ENCODE measurements at places on chromosomes 3 and 15.

- DNase-seq, result peak; percentile 2
Observed at GRCh38 chr3:73234354-73235014, 173.0 kb downstream of the EBLN2 start.

- DNase-seq, result no peak
Observed at GRCh38 chr3:8637348-8637747, 7.2 kb downstream of the SSUH2 start.

DNA sequence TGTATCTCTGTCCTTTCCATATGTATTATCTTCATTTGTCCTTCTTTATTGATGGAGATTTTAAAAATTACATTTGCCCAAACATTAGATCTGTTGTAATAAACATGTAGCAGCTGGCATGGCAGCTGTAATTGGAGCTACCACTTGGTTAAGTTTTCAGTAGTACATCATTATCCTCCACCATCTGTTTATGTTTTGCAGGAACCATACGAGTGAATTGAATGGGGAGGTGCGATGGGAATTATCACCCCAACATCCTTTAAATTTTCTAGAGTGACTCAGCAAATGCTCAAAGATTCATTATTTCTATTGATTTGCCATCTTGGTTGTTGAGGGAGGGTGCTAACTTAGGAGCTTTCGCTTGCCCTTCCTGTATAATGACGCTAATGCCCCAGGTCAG lies 32.6 kb upstream of the NOX5 start:
- no peak for DNase-seq

DNA sequence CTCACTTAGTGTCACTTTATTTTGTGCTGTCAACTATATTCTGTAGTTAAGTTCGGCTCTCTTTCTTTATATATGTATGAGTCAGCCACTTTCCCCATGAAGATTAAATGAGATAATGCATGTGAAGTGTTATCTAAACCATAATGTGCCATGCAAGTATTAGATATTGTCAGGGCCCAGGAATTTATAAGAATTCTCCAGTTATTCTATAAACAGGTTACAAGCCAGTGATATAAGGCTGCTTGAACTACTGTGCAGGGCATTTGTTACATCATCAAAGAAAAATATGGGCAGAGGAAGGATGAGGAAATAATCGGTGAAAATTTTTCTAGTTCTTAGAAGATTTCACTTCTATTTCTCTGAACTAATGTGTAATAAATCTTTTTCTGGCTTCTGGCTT lies 1049.0 kb upstream of the NR2F2 start:
- DNase-seq, result no peak

GRCh38 chr3:121698901-121699300 lies 38.2 kb upstream of the HCLS1 start:
- DNase-seq, result no peak

DNA sequence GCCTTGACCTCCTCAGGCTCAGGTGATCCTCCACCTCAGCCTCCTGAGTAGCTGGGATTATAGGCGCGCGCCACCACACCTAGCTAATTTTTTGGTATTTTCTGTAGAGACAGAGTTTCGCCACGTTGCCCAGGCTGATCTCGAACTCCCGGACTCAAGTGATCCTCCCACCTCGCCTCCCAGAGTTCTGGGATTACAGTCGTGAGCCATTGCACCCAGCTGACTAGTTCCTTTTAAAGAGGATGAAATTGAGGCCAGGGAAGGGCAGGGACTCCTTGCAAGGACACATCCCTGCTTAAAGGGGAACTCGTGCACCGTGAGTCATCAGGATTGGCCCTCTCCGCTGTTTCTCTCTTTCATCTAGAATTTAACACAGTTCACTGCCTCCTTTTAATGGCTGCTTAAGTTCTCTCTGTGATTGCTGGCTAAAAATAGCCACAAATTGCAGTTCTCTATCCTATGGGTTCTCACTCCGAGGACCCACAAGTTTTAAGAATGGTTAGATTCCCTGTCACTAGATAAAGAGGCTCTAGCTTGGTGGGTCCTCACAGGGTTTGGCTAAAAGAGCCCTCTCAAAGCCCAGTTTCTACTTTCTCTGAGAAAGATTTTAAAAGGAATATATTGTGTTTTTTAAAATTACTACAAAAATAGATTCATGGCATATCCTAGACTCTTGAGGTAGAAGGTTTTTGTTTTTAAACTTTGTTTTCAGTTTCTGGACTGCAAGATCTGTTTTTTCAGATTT lies 1.4 kb downstream of the CRTAP start:
- peak; percentile 93 for DNase-seq

DNA sequence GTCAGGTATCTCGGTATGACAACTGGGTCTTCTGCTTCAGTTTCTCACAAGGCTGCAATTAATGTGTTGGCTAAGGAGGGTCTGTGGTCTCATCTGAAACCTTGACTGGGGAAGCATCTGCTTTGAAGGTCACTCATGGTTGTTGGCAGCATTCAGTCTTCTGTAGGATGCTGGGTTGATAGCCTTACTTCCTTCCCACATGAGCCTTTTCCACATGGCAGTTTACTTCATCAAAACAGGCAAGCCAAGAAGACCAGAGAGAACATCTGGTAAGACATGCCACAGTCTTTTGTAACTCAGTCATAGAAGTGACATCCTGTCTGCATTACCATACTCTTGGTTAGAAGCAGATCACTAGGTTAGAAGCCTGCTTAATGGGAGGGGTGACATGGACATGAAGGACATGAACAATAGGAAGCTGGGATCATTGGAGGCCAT lies 49.5 kb downstream of the CMC1 start:
- DNase-seq, result no peak

DNA sequence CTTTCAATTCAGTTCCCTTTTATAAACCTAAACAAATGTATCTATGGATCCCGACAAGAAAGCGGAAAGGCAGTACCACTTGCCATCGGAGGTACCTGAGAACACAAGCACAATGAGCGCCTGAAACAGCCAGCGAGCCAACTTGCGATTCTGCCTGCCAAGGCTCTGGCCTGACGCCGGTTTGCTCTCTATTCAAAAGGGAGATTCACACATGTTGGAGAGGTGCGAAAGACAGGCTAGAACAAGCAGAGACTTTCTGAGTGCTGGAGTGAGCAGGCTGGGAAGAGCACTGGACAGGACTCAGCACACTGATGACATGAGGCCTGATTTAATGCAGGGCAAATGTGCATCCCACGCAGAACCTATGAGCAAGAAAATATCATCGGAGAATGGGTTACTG lies 17.7 kb upstream of the PRR23E start:
- no peak for DNase-seq

All from suppressor macrophage (primary cell).